ENCODE measurements at places on chromosomes 5 and 9.

DNA sequence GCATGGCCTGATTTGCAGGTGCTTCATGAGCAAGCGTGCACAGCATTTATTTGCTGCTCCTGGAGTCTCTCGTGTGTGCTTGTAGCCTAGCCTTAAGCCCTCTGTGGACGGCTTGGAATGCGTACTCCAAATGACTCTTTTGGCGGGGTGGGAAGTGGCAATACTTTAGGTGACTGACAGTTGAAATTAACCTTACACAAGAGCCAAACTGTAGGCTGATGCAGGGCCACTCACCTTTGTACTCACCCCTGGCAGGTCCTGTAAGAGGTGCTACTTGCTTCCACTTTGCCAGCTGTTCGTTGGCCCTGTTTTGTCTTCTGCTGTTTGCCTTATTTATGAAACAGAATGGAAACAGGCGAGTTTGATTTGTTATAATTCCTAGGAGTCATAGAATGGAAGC lies 22.9 kb downstream of the TENT4A start:
- no peak for DNase-seq

DNA sequence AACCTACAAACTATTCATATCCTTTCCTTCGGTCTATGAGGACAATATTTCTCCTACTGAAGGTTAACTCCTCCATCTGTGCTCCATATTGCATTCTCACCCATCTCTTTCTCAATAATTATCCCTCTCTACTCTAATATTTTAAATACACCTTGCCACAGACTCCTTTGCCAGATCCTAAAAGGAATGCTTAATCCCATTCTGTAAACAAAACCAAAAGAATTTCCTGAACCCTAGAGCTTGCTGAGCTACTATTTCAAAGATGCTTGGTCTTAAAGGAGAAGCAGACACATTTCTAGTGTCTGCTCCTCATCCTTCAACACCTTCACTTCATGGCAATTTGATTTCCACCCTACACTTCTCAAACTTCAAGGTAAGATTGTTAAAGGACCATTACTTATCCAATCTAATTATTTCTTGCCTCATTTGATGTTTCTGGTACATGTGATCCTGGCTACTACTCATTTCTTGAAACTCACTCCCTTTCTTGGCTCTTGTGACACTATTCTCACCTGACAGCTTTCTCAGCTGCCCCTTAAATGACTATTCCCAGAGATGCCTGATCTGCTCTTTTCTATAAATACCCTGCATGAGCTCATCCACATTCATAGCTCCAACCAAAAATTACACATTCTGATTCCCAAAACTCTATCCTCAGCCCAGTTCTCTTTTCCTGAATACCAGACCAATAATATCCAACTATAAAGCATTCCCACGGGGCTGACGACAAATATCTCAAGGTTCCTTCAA lies 20.2 kb downstream of the HOMER1 start:
- no peak for DNase-seq

DNA sequence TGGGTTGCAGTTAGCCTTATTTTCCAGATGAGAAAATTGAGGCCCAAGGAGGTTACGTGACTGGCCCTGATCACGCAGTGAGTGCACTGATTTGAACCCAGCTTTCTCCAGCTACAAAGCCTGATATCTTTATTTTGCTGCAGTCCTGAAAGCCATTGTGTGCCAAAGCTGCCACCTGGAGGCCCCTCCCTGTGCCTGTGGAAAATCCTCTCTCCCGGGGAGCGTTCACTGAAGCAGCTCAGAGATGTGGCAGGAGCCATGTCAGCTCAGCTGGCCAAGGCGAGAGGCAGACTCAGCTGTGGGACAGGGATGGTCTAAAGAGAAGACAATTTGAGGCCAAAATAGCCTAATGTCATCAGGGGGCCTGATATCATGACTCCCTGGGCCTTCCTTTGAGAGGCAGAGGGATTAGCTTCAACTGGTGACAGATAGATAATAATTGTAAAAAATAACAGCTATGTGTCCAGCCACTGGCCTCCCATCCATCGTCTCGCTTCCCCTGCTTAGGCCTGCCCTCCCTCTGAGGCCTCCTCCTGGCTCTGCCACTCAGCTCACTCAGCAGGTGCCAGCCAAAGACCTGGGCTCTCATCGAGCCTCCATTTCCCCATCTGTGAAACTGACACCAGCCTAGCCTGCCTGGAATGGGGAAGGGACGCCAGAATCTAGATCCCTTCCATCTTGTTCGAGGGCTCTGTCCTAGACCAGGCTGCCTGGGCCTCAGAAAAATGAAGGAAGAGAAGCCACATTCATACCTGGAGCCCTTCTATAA lies 74.3 kb upstream of the GGTA1 start:
- no peak for DNase-seq

GRCh38 chr9:28053096-28053777 lies 480.0 kb upstream of the C9orf72 start:
- no peak for DNase-seq

DNA sequence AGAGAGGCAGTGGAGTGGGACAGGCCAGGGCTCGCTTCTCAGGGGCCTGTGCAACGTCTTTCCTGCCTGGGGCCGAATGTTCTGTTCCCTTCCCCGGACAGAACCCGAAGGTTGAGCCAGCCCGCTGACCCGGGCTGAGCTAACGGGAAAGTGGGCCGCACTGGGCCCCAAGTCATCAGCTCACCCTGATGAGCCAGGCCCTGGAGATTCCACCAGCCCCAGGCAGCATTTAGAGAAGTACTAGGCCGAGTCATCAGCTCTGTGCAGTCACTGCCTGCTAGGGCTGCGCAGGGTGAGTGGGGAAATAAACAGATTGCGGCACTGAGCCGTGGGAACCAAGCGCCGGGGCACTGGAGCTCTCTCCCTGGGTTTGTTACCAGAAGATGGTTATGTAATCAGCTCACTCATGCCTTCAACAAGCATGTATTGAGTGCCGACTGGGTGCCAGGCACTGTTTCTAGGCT lies 29.1 kb upstream of the DUSP1 start:
- no peak for DNase-seq

- no peak for DNase-seq
These were observed 79.1 kb upstream of the GPR151 start for GRCh38 chr5:146595088-146595487.

- no peak for DNase-seq
These were observed 1486.8 kb upstream of the C9orf72 start for GRCh38 chr9:29060041-29060440.

GRCh38 chr5:10582512-10582897 lies 18.6 kb downstream of the ANKRD33B start:
- DNase-seq = no peak

All from activated gamma-delta T cell (primary cell).